Activated CD8-positive, alpha-beta memory T cell treated with anti-CD3 and anti-CD28 coated beads for 36 hours (primary cell): ENCODE measurements at places on chromosomes 2 and 18. TPM values are rescaled to one million over a fixed set of nuclear protein-coding genes. Genes with fewer than 3 reads are reported as not detected.

COBLL1 gene
- total RNA-seq = not detected

INHBB gene
- total RNA-seq = not detected

TSPYL6 gene
- not detected for total RNA-seq

SH2D6 gene
- total RNA-seq = 0.88 TPM

PCARE gene
- total RNA-seq = not detected

ASB18 gene
- total RNA-seq = not detected

LYG2 gene
- not detected for total RNA-seq

SKOR2 gene
- not detected for total RNA-seq

TUBA4B gene
- total RNA-seq = not detected

BMP10 gene
- not detected for total RNA-seq

CFC1 gene
- total RNA-seq = not detected

SFTPB gene
- total RNA-seq = not detected

EPHA4 gene
- total RNA-seq = 2.0 TPM

HOXD11 gene
- total RNA-seq = not detected

DSG4 gene
- total RNA-seq = not detected

FAM161A gene
- total RNA-seq = 8.3 TPM

ERBB4 gene
- total RNA-seq = not detected

ROCK2 gene
- 20.7 TPM for total RNA-seq

GMCL1 gene
- 16.3 TPM for total RNA-seq

GPR148 gene
- total RNA-seq = not detected

POTEF gene
- total RNA-seq = not detected

IL1F10 gene
- total RNA-seq = not detected

ELP2 gene
- total RNA-seq = 83.8 TPM

GREB1 gene
- 0.30 TPM for total RNA-seq
